ENCODE measurements at places on chromosomes 13 and 19.

- DNase-seq, result peak; percentile 70
Measured at GRCh38 chr19:8396563-8397203, 6.5 kb downstream of the RAB11B start.

GRCh38 chr13:32938907-32939306 is 77.3 kb upstream of the KL start:
- no peak for DNase-seq

DNA sequence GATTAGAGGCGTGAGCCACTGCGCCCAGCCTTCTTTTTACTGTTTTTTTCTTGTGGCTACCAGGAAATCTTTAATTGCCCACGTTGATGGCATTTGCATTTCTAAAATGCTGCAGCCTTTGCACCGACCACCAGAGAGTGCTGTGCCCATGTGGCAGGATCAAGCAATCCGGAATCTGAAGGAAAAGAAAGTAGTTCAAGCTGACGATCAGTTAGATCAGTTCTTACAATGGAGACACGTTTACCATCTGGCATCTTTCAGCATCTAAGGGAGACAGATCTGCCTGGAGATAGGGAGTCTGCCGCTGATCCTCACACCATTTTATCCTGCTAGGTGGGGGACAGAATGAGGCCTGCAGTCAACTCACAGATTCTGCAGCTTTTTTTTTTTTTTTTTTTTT is 19.9 kb downstream of the TINCR start:
- DNase-seq, result no peak

- DNase-seq, result no peak
Measured at GRCh38 chr19:36668646-36669045, 2.0 kb upstream of the ZNF461 start.

- no peak for DNase-seq
Measured at GRCh38 chr19:28948026-28948425, 264.9 kb downstream of the UQCRFS1 start.

DNA sequence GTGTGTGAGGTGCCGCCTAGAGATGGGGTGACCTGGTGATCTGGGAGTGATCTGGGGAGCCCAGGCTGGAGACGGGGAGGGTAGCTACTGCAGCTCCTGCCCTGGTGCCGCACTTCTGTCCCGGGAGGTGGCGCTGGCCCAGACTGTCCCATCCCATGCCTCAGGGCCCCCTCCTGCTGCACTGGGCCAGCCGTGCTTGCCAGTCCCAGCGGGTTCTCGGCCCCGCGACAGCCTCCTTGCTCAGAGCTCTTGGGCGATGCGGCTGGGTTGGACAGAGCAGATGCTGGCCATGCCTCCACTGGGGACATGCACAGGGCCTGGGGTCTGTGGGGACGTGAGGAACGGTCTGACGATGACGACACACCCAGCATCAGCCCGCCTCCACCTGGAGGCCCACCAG is 2.5 kb downstream of the RAX2 start:
- DNase-seq, result no peak

- DNase-seq, result peak; percentile 4
Measured at GRCh38 chr13:42110410-42111155, 62.1 kb downstream of the DGKH start.

DNA sequence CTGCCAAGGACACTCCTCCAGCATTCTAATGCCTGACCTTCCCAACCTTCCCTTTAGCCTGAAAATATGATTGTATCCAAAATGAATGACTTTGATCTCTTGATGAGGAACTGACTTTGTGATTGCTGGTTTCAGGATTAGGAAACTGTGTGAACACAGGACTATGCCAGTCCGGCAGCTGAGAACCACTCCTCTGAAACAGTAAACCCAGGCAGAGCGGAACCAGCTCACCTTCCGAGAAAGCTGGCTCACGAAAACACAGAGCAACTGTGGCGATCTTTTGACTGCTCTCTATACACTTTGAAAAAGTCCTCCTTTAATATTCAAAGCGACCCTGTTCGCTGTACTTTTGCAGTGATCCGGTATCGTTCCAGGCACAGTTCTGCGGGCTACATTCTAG is 258.8 kb upstream of the IRS2 start:
- DNase-seq, result no peak

DNA sequence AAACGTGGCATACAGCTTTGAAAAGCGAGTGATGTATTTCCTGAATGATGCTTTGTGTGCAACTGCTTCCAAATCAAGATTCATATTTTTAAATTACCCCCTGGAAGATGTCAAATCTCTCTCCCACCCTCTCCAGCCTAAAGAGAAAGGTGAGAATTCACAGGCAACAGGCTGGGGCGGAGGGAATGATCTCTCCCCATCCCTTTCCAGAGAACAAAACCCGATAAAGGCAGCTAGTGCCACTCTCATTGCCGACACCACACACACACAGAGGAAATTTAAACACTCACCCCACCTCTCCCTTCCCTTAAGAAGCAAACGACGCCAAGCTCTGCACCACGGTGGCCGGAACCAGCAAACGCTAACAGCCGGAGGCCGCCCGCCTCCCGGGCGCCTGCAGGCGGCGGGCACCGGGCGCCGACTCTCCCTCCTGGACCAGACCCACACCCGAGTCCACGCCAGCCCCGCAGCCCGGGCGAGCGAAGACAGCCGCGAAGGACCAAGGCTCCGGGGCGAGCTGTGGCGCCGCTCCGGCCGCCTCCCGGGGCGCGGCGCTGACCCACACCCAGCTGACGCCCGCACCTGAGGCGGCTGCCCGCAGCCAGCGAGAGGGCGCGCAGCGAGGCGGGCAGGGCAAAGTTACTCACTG is 477 bp downstream of the LNX2 start:
- peak; percentile 45 for DNase-seq

- DNase-seq, result no peak
Measured at GRCh38 chr13:99526549-99526948, 25.3 kb downstream of the TM9SF2 start.

- no peak for DNase-seq
Measured at GRCh38 chr19:47142779-47143178, 12.1 kb downstream of the SAE1 start.

- DNase-seq, result no peak
Measured at GRCh38 chr19:41136636-41137455, 22.6 kb downstream of the CYP2F1 start.

DNA sequence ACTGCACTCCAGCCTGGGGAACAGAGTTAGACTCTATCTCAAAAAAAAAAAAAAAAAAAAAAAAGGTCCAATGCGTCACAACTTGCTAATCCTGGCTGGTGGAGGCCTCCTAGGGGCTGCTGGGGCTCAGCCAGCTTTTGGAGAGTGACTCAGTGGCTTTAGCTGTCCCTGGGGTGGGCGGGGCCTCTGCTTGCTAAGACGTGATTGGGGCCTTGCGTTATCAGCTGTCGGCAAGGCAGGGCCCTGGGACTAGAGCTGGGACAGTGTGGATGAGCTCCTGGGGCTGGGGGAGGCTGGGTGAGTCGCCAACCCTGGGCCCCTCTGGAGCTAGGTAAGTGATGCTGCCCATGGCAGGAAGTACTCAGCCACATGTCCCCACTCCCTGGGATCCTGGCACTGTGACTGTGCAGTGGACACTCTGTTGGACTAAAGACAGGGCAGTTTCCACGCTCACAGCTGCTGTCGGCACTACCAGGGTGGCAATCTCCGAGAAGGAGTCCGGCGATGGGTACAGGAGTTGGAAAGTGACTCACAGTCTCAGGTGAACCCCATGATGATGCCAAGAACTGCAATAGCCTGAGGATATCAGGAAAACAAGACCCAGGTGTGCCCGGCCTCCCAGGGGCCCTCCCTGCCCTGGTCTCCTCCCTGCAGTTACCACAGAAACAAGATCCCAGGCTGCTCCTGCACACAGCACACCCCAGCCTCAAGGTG is 32.2 kb downstream of the F2RL3 start:
- no peak for DNase-seq

GRCh38 chr13:73849292-73849691 is 284.9 kb downstream of the KLF12 start:
- no peak for DNase-seq

GRCh38 chr19:30309176-30309575 is 63.0 kb upstream of the ZNF536 start:
- DNase-seq, result no peak

DNA sequence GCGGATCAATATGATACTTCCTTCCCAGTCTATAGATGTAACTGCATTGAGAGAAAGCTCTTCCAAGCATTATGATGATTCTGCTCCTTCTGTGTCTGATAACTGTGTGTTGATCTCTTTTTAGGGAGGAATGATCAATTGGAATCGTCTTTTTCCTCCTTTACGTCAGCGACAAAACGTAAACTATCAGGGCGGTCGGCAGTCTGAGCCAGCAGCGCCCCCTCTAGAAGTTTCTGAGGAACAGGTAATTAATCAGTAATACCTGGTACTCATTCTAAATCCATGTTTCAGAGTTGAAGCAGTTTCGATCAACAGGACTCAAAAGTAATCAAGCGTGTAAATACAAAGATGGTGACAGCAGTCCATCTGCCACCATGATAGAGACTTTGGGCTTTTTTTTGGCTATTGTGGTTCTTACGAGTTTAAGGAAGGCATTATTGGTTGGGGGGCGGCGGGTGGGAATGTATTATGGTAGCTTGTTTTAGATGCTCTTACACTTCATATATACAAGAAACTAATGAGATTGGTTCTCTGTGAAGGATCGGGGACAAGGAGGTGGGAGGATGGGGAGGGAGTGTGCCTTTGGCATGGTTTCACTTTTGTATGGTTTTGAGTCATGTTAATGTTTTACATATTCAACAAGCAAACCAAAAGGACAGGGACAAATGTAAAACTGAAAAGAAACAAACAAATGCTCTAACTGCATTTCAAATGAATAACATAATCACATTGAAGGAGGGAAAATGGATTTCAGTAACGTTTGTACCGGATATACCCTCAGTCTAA is 60.7 kb upstream of the GPR183 start:
- no peak for DNase-seq

DNA sequence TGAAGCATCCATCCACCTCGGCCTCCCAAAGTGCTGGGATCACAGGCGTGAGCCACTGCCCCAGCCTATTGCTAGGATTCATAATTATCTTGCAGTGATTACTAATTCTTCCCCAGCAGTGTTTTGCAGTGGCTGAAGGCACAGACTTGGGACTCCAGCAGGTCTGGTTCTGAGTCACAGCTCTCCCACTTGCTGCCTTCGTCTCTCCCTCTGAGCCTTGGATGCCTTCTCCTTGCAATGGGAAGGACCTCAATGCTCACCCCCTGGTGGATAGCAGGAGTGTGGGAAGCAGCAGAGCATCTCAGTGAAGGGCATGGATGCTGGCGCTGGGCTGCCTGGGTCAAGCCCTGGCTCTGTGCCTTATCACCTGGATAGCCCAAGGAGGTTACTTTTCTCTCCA is 37.6 kb upstream of the SHKBP1 start:
- DNase-seq, result no peak

- no peak for DNase-seq
Measured at GRCh38 chr19:12786141-12786870, 5.0 kb upstream of the JUNB start.

GRCh38 chr13:49265822-49266221 is 18.1 kb downstream of the CDADC1 start:
- DNase-seq, result no peak

GRCh38 chr13:85655040-85655439 is 144.2 kb downstream of the SLITRK6 start:
- no peak for DNase-seq

GRCh38 chr19:38922482-38922881 is 8.1 kb downstream of the SARS2 start:
- DNase-seq, result no peak

- DNase-seq, result no peak
Measured at GRCh38 chr13:26440111-26440510, 117.4 kb upstream of the WASF3 start.

GRCh38 chr19:44113784-44114390 is 688 bp downstream of the ZNF225 start:
- DNase-seq, result no peak

- peak; percentile 28 for DNase-seq
Measured at GRCh38 chr13:99320693-99321481, 13.7 kb upstream of the GPR183 start.

GRCh38 chr13:33191425-33192210 is 93.9 kb downstream of the STARD13 start:
- DNase-seq, result no peak

DNA sequence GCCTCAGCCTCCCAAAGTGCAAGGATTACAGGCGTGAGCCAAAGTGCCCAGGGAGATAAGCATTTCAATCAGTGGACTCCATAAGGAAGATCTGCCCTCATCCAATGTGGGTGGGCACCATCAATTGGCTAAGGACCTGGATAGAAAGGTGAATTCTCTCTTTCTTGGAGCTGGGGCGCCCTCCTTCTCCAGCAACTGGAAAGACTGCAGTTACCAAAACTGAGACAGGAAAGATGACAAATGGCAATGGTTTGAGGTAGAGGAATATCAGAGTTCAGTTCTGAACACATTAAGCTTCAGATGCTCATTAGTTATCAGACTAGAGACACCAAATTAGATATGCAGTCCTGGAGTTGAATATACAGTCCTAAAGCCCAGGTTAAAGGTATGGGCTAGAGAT is 10.5 kb upstream of the ELF1 start:
- no peak for DNase-seq

DNA sequence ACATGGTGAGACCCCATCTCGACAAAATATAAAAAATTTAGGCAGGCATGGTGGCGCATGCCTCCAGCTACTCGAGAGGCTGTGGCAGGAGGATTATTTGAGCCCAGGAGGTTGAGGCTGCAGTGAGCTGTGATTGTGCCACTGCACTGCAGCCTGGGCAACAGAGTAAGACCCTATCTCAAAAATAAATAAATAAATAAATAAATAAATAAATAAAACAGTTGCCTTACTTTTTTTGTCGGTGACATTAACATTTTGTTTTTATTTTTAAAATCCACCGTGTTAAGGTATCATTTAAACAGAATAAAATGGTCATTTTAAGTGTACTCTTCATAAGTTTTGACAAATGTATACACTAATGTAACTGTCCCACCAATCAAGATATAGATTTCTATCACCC is 57.0 kb downstream of the RASL11A start:
- no peak for DNase-seq

- no peak for DNase-seq
Measured at GRCh38 chr19:40249201-40249600, 22.7 kb upstream of the CCNP start.

- DNase-seq, result no peak
Measured at GRCh38 chr13:46318986-46319385, 68.1 kb downstream of the RUBCNL start.

GRCh38 chr13:111484959-111485358 is 164.5 kb downstream of the TEX29 start:
- DNase-seq, result no peak

GRCh38 chr13:30882026-30882850 is 23.8 kb upstream of the MEDAG start:
- no peak for DNase-seq

Data from activated CD4-positive, alpha-beta T cell treated with anti-CD3 and anti-CD28 coated beads, Interleukin-2, amount 50 U/mL, for 1 hour (primary cell).